ENCODE measurements at places on chromosomes 7 and 10.

DNA sequence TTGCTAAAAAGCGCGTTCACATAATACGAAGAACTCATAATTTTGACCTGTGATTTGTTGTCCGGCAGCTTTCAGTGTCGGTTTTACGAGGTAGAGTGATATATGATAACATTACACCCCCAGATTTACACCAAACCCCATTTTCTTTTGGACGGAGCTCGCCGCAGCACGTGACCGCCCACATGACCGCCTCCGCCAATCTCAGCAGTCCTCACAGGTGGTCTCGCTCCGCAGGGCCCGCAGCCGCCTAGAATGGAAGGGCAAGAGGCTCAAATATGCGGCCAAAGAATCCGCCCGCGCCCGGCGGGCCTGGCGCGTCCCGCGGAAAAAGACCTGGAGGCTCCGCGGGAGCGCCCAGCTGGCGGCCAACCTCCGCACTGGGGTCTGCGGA is at the start of gene HOXA7:
HOXA7 (minus strand) TSS at position 168 of the 391 bp plus-strand sequence; CDS start at position 38, 130 bp downstream.
- DNase-seq = no peak

GRCh38 chr7:115937960-115938359 is 92.6 kb downstream of the TFEC start:
- DNase-seq = no peak

GRCh38 chr7:74674166-74674565 is 16.6 kb downstream of the GTF2I start:
- DNase-seq = no peak

GRCh38 chr10:74763934-74764591 is 62.3 kb upstream of the KAT6B start:
- no peak for DNase-seq

- DNase-seq = no peak
Observed at GRCh38 chr7:118734541-118734940, 510.0 kb downstream of the ANKRD7 start.

- no peak for DNase-seq
Observed at GRCh38 chr10:102615361-102615760, 28.9 kb upstream of the TRIM8 start.

- DNase-seq = no peak
Observed at GRCh38 chr7:158924956-158925355, 68.6 kb downstream of the DYNC2I1 start.

GRCh38 chr10:126798649-126799048 is 106.6 kb upstream of the DOCK1 start:
- no peak for DNase-seq

- DNase-seq = no peak
Observed at GRCh38 chr7:138833596-138833995, 35.6 kb upstream of the ATP6V0A4 start.

GRCh38 chr7:954330-955238 is at the start of gene ADAP1:
TSS of gene ADAP1 (minus strand) at chr7:954680. CDS start at chr7:954477, 203 bp downstream.
- DNase-seq = peak; percentile 69

GRCh38 chr7:101947899-101948298 is 130.5 kb downstream of the CUX1 start:
- no peak for DNase-seq

DNA sequence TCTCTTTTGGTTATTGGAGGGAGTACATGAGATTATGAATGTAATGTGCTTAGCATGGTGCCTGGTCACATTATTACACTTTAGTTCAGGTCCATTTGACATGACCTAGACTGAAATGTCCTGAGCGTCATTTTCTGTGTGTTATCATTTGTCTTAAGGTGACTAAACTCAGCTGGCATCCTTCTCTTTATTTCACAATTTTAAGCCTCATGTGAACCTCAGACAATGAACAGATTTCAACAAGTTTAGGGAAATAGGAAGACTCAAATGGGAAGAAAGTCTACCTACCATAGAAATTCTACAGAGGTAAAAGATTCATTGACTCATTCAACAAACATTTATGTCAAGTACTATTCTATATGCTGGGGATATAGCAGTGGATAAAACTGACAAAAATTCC is 70.2 kb upstream of the EXOC6 start:
- DNase-seq = no peak

GRCh38 chr10:127877699-127878098 is 15.0 kb downstream of the CLRN3 start:
- no peak for DNase-seq

DNA sequence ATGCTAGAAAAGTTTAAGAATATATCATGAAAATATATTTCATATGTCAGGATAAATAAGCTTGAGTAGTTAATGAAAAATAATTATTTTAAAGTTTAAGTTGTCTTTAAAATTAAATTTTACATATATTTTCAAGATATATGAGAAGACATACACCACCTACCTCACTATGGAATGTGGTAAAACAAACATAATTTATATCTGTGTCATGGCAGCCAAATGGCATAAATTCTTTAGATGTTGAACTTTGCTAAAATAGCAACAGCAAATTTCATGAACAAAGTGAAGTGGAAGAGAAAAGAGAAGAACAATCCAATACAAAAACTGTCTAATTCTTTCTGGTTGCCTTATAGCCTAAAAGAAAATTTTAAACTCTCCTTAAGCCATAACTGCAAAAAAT is 39.6 kb upstream of the SLC16A12 start:
- DNase-seq = no peak

- no peak for DNase-seq
Observed at GRCh38 chr7:117997862-117998825, 124.9 kb upstream of the CTTNBP2 start.

- no peak for DNase-seq
Observed at GRCh38 chr7:106916679-106917078, 51.6 kb downstream of the PIK3CG start.

- DNase-seq = no peak
Observed at GRCh38 chr7:3236268-3236667, 64.8 kb upstream of the SDK1 start.

DNA sequence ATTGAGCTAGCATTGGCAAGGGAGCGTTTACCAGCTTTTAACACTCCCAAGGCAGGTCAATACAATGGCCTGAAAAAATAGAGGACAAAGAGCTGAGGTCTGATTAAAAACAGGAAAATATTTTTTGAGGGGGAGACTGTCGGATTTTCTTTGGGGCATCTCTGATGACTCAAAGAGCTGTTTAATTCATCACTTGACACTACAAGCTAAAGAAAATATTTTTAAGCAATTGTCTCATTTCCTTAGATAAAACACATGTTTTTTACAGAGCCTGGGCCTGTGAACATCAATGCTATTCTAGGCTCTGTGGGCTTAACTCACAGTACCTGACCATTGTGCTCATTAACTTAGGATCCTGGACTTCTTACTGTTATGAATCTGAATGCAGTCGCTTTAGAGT is 100.8 kb downstream of the NRP1 start:
- no peak for DNase-seq

- no peak for DNase-seq
Observed at GRCh38 chr10:132232023-132232951, 45.5 kb downstream of the DPYSL4 start.

GRCh38 chr7:135168489-135169140 is 1.9 kb downstream of the CYREN start:
- DNase-seq = no peak

GRCh38 chr7:115132096-115132495 is 210.2 kb downstream of the MDFIC start:
- no peak for DNase-seq

- no peak for DNase-seq
Observed at GRCh38 chr10:35003906-35004305, 86.2 kb downstream of the CUL2 start.

DNA sequence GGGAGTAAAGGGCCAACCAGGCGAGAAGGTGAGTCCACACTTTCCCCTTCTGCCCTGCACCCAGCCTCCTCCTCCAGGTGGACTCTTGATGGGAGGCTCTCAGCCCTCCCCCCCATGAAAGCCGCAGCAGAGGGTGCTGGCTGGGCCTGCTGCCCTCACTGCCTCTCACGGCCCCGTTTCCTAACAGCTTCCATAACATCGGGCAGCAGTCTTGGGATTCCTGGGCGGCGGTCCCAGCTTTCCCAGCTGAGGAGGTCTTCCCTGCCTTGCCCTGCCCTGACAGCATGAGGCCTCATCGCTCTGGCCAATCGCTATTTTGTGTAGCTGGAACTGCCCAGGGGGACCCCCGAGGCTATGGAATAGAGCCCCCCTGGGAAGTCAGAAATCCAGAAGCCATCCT is 76.3 kb downstream of the COL13A1 start:
- no peak for DNase-seq

DNA sequence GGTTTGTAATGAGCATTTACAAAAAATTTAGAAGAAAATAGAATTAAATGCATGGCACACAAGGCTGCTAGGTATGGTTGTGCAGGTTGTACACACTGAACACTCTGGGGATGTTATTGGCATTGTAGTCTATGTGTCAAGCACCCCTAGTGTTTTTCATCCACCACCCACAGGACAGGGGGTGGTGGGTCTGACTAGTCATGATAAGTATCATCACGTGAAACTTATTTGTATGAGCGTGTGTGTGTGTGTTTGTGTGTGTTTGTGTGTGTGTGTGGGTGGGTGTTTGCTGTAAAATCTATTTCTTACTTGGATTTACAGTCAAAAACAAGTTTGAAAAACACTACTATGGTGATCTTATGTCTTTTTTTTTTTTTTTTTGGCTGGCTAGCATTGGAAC is 66.5 kb downstream of the MAP3K8 start:
- no peak for DNase-seq

- DNase-seq = no peak
Observed at GRCh38 chr7:131115340-131115739, 212.3 kb upstream of the MKLN1 start.

DNA sequence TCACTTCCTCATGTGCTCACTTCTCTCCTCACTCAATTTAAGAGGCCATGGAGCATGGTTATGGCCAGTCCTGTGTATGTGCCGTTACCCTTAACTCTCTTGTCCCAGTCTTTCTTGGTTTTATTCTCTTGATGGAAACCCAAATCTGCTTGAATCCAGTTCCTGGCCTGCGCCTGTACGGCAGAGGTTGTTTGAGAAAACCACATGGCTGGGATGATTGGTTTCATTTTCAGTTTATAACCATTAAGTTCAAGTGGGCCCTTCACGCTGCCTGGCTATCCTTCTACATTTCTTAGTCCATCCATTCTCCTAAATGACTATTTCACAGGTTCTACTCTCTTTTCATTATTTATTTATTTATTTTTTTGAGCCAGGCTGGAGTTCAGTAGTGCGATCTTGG is 1.6 kb upstream of the ZNF239 start:
- no peak for DNase-seq

DNA sequence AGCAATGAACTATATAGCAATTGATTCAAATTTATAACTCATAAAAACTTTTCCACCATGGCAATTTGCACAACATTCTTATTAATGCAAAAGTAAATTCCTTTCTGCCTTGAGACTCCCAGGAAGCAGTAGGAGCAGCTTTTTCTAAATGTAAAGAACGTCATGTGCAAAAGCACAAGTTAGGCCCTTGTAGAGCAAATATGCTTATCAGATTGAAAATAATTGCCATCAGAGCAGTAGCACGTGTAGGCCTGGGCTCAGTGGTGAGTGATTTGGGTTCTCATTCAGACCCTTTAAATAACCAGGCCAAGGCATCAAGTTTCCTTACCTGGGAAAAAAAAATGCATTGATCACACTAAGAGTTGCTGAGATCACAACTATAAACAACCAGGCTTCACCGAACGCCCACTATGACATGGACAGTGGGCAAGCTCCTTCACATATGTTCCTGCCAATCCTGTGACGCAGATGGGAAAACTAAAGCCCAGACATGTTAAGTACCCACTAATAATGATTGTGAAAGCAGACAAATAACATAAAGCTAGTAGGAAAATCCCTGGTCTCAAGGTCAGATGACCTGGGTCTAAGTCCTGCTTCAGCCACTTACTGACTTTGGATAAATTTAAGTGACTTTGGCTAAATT is 22.1 kb upstream of the SAR1A start:
- no peak for DNase-seq

GRCh38 chr10:120583424-120584108 is 126.5 kb downstream of the PLPP4 start:
- no peak for DNase-seq

DNA sequence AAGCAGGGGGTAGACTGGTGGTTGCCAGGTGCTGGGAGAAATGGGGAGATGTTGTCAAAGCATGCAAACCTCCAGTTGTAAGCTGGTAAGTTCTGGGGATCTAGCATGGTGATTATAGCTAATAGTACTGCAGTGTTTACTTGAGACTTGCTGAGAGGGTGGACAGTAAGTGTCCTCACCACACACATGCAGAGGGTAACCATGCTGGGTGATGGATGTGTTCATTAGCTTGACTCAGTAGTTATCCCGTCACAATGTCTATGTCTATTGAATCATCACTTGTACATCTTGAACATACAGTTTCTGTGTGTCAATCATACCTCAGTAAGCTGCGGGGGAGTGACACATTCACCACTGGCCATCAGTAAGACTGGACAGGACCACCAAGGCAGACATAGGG is 42.1 kb downstream of the GSDME start:
- no peak for DNase-seq

DNA sequence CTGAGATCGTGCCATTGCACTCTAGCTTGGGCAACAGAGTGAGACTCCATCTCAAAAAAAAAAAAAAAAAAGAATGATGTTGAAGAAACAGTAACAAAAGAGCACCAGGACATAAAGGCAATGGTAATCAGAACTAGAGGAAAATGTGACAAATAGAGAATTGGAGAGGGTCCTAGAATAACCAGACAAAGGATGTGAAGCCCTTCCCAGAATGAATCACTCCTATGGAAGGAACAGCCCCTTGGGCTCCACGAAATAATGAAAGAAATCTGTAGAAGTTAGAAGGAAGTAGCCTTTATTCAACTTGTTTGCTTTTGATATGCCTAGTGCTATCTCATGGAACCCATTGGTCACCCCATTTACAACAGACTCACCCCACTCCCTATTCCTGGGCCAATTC is 169.2 kb downstream of the SUGCT start:
- no peak for DNase-seq

- DNase-seq = no peak
Observed at GRCh38 chr7:2030475-2031450, 202.0 kb downstream of the MAD1L1 start.

- DNase-seq = no peak
Observed at GRCh38 chr10:69069090-69070042, 18.5 kb upstream of the SRGN start.

DNA sequence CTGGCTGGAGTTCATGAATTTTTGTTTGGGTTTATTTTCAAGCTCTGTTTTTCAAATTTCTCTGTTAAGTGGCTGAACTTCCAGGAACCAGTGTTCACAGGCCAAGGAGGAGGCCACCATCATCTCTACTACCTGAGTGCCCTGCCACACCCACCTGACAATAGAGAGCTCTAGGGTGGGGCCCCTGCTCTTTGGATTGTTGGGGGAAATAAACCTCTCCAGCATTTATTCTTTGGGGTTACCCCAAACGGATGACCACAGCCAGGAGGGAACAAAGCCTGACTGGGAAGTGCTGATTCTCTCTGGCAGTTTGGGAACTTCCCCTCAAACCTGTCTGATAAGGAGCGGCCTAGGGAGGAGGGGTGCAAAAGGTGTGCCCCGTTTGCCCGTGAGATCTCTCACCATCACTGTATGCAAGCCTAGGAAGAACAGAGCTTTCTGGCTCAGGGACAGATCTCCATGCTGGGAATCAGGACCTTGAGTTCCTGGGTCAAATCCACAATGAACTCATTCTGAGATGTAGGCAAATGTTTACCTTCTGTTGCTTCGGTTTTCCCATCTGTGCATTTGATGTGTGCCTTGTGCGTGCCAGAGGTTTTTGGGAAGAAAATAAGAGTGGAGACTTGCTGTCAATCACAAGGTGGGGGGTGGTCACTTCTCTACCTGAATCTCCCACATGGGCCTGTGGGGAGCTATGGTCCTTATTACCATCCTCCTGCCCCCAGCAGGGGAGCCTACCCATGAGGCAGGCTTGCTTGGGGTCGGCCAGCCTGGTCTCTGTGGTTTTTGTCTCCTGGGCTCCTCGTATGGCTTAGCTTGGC is 27.7 kb upstream of the PDCD4 start:
- DNase-seq = no peak

GRCh38 chr7:83439026-83439425 is 209.9 kb downstream of the SEMA3E start:
- DNase-seq = no peak
